ENCODE measurements at places on chromosomes 7 and 10.
A peak's percentile ranks its signal among the peaks of the same experiment; 100 is the strongest.

- no peak for DNase-seq
These were observed 655.0 kb upstream of the MGMT start for GRCh38 chr10:128812000-128812399.

- DNase-seq, result no peak
These were observed 16.5 kb downstream of the TFPI2 start for GRCh38 chr7:93873998-93874574.

GRCh38 chr7:45567713-45568112 is 6.5 kb upstream of the ADCY1 start:
- no peak for DNase-seq

DNA sequence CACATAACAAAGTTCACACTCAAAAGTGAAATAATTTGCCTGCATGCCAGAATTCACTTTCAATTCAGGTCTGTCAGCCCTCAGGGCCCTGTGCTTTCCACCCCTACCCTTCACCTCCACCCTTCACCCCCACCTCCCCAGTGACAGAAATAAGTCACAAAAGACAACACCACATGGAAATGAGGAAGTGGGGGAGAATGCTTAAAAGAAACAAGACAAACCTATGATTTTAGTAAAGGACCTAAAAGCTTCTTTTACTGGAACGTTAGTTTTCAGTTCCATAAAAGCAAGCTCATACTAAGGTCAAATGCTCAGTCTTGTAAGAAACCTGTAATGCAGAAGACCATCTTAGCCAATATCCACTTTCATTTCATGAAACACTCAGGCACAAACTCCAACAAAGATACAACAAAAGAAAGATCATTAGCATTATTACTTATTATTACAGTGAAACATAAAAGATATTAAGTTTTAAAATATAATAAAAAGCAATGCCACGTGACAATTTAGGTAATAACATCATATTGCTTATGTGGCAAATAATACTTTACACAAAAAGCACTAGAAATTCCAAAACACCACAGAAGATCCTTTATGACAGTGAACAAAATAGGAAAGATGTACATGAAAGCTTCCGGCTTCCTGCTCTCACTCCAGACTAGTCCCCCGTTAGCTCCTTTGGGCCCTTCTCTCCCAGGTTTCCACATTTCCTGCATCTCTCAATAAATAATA is 112.1 kb downstream of the LMBR1 start:
- no peak for DNase-seq

GRCh38 chr7:25240340-25240739 is 12.1 kb upstream of the NPVF start:
- DNase-seq, result no peak

GRCh38 chr10:72044417-72045041 is 43.8 kb downstream of the SPOCK2 start:
- DNase-seq, result peak; percentile 43

GRCh38 chr10:31808258-31809218 is 120.1 kb downstream of the ARHGAP12 start:
- DNase-seq, result peak; percentile 45

GRCh38 chr7:92988051-92988450 is 129.7 kb downstream of the SAMD9 start:
- DNase-seq, result peak; percentile 37

GRCh38 chr10:114912470-114912859 is 25.5 kb upstream of the TRUB1 start:
- DNase-seq, result no peak

- peak; percentile 65 for DNase-seq
These were observed 2.8 kb downstream of the SEC31B start for GRCh38 chr10:100516847-100517246.

DNA sequence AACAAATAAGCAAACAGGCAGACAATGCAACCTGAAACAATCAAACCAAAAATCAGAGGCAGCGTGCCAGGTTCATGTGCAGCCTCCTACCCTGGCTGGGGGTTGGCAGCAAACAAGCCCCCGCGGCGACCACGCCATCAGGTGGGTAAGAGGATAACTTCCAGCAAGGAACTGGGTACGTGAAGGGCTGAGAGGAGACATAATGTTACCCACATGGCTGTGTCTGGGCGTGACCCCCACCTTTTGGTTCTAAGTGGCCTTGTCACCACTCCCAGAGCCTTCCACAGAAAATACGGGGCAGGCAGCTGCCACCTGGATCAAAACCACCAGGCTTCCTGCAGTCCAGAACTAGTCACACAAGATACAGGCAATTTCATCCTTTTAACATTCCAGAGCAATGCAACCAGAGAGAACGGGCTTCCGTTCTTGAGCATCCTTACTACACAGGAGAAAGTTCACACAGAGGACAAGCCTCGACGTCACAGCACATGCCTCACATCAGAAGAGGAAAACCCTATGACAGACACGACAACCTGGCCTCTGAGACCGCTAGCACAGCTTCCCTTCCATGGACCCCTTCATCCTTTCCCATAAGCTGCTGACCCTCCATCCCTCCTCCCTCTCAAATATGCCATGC is 171.0 kb downstream of the GRID1 start:
- no peak for DNase-seq
